ENCODE measurements at places on chromosomes 4 and X.
A peak's percentile ranks its signal among the peaks of the same experiment; 100 is the strongest.

GRCh38 chr4:86894455-86894854, 2.2 kb upstream of the C4orf36 start:
- H3K4me1 ChIP-seq = peaks cover 2% of the 10 kb centered on the region
- H3K27me3 ChIP-seq = no peaks in the 10 kb centered on the region
- no peak overlapping the region for H3K27ac ChIP-seq
- H3K36me3 ChIP-seq = no peaks in the 10 kb centered on the region

- no peak for DNase-seq
- H3K4me3 ChIP-seq = no peak overlapping the region
- H3K27ac ChIP-seq = no peak overlapping the region
- H3K4me1 ChIP-seq = no peaks in the 10 kb centered on the region
- no peaks in the 10 kb centered on the region for H3K27me3 ChIP-seq
- no peaks in the 10 kb centered on the region for H3K36me3 ChIP-seq
Observed at GRCh38 chr4:156173486-156173885, 219.8 kb upstream of the CTSO start.

DNA sequence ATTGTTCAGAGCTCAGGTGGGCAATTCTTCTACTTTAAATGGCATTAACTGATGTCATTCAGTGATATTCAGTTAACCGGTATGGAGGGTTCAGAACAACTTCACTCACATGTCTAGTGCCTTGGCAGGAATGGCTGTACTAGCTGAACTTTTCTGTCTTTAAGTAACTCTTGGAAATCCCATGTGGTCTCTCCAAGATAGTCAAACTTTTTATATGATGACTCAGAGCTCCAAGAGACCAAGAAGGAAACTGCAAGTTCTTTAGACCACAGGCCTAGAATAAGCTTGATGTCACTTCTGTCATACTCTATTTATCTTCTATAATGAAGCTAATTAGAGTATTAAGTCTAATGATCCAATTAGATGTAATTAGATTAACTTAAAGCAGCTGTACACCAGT, 24.9 kb downstream of the LHFPL1 start:
- H3K27ac ChIP-seq = no peak overlapping the region
- H3K4me3 ChIP-seq = no peak overlapping the region
- no peak for DNase-seq

DNA sequence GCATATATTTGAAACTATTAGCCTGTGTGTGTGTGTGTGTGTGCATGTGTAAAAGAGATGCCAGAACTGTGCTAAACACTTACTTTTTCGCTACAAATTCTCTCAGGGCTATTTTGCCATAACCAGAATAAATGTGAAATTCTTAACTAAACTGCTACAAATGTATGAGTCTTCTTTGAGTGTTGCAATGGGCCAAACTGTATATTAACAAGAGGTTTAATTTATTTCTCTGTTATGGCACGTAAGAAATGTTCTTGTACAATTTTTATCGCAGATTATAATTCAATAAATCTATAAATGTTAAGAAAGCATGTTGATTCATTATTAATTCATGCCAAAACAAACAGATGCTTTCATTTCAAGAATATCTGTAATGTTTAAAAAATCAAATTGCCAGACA, 454.5 kb upstream of the PCDH7 start:
- no peak for DNase-seq
- H3K36me3 ChIP-seq = no peaks in the 10 kb centered on the region
- no peaks in the 10 kb centered on the region for H3K4me1 ChIP-seq
- H3K27me3 ChIP-seq = no peaks in the 10 kb centered on the region

DNA sequence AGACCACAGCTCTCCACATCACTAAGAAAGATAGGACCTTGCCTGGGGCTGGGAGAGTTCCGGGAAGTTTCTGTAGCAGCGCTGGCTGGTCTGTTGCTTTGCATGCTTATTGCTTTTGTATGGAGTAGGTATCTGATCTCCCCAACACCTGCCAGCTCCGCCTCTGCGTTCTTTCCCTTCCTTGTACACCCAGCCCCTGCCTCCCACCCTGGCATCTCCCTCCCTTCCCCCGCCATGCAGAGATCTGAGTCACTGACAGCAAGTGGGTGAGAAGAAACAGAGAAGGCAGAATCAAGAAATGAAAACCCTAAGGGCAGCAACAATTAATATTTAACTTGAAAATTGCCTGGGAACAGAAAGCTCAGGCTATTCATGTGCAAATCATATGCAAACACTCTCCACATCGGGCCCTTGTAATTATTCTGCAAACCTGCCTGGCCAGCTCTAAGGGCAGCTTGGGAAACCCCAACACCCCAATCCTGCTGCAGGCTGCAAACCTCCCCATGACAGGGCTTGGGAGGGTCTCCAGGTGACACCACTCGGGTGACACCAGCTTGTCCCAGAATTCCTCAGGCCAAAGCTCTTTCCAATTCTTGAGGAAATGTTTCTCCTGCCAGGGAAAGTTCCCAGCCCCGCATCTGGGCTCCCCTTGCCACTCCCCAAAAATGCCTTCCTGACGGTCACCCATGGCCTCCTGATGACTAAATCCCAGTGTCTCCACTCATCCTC, 257.2 kb downstream of the FBXW7 start:
- H3K4me1 ChIP-seq = no peaks in the 10 kb centered on the region
- no peak for DNase-seq
- no peak overlapping the region for H3K4me3 ChIP-seq
- no peak overlapping the region for H3K27ac ChIP-seq
- no peaks in the 10 kb centered on the region for H3K36me3 ChIP-seq
- no peaks in the 10 kb centered on the region for H3K27me3 ChIP-seq

DNA sequence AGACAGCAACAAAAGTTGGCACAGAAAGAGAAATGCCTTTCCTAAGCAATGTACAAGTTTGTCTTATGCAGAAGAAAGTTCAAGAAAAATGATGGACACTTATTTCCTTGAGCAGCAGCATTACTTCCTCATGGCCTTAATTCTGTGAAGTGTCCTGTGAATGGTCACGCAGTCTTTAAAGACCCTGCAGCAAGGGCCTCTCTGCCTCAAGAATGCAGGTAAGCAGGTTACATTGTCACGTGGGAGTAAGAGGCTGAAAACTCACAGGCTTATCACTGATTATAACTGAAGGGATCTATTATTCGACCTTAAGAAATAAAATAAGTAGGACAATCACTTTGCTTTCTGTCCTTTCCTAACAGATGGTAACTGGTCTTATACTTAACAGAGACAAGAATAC, 109.1 kb downstream of the ATP8A1 start:
- no peak overlapping the region for H3K4me3 ChIP-seq
- H3K27me3 ChIP-seq = no peaks in the 10 kb centered on the region
- no peaks in the 10 kb centered on the region for H3K4me1 ChIP-seq
- DNase-seq = no peak
- H3K27ac ChIP-seq = no peak overlapping the region

DNA sequence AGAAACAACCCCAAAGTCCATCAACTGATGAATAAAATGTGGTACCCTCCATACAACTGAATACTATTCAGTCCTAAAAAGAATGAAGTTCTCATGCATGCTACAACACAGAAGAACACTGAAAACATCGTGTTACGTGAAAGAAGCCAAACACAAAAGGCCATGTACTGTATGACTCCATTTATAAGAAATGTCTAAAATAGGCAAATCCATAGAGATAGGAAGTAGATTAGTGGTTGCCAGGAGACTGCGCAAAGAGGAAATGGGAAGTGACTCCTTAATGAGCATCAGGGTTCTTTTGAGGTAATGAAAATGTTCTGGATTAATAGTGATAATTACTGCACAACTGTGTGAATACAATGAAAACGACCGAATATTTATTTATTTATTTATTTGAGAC, 23.4 kb downstream of the FBXW7 start:
- H3K4me1 ChIP-seq = no peaks in the 10 kb centered on the region
- DNase-seq = no peak
- no peaks in the 10 kb centered on the region for H3K36me3 ChIP-seq
- no peak overlapping the region for H3K4me3 ChIP-seq

GRCh38 chr4:171186700-171187099, 626.5 kb upstream of the GALNTL6 start:
- no peaks in the 10 kb centered on the region for H3K36me3 ChIP-seq
- no peaks in the 10 kb centered on the region for H3K27me3 ChIP-seq
- H3K4me3 ChIP-seq = no peak overlapping the region
- H3K4me1 ChIP-seq = no peaks in the 10 kb centered on the region
- no peak overlapping the region for H3K27ac ChIP-seq
- DNase-seq = no peak

DNA sequence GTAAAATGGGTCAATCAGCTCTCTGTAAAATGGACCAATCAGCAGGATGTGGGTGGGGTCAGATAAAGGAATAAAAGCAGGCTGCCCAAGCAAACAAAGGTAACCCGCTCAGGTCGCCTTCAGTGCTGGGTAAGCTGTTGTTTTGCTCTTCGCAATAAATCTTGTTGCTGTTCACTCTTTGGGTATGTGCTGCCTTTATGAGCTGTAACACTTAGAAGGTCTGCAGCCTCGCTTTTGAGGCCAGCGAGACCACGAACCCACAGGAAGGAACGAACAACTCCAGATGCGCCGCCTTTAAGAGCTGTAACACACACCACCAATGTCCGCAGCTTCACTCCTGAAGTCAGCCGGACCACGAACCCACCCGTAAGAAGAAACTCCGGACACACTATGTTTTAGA, 11.5 kb upstream of the CAMK2D start:
- no peaks in the 10 kb centered on the region for H3K36me3 ChIP-seq
- H3K4me1 ChIP-seq = no peaks in the 10 kb centered on the region
- H3K27me3 ChIP-seq = no peaks in the 10 kb centered on the region
- H3K27ac ChIP-seq = no peak overlapping the region
- no peak overlapping the region for H3K4me3 ChIP-seq
- no peak for DNase-seq

DNA sequence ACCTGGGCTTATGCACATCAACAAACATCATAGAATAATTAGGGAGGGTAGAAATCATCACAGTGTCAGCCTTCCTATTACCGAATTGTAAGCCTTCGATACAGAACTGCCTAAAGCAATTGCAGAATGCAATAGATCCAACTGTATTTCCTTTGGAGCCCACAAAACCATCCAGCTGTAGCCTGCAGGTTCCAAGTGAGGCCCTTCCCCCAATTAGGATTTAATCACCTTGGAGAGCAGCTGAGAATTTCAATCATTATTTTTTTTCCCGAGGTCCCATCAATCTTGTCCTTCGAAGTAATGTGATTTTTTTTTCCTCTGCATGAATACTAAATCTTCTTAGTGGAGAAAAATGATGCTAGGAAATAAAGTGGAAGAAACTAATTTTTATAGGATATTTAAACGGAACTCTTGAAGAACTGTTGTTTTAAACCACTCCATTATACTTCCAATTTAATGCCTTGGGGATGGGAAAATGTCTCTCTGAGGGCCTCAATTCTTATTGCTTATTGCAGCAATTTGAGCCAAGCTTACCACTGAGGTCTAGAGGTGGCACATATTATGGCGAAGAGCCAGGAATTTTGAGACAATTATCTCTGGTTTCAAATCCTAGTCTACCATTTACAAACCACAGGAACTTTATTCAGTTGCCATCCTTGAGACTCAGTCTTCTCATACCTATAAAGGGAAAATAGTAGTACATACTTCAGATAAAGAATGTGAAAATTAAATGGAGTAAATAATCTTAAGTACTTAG, 953.4 kb upstream of the IGFBP7 start:
- H3K27me3 ChIP-seq = no peaks in the 10 kb centered on the region
- no peak overlapping the region for H3K4me3 ChIP-seq
- no peak for DNase-seq

- peak overlapping the region; percentile 1 for H3K27ac ChIP-seq
- H3K4me1 ChIP-seq = peaks cover 14% of the 10 kb centered on the region
- H3K27me3 ChIP-seq = no peaks in the 10 kb centered on the region
- H3K36me3 ChIP-seq = no peaks in the 10 kb centered on the region
- H3K4me3 ChIP-seq = no peak overlapping the region
- no peak for DNase-seq
Observed at GRCh38 chr4:5036239-5036638, 15.0 kb upstream of the STK32B start.

- no peak for DNase-seq
- no peaks in the 10 kb centered on the region for H3K27me3 ChIP-seq
- no peak overlapping the region for H3K4me3 ChIP-seq
- no peak overlapping the region for H3K27ac ChIP-seq
- no peaks in the 10 kb centered on the region for H3K4me1 ChIP-seq
Observed at GRCh38 chrX:43188296-43188695, 410.3 kb upstream of the PPP1R2C start.

GRCh38 chrX:137684591-137684990, 118.7 kb downstream of the ZIC3 start:
- no peak overlapping the region for H3K27ac ChIP-seq
- no peaks in the 10 kb centered on the region for H3K36me3 ChIP-seq
- DNase-seq = no peak
- H3K4me3 ChIP-seq = no peak overlapping the region

GRCh38 chr4:166628454-166628853, 605.8 kb downstream of the SPOCK3 start:
- no peak overlapping the region for H3K4me3 ChIP-seq
- DNase-seq = no peak
- H3K36me3 ChIP-seq = no peaks in the 10 kb centered on the region
- H3K27ac ChIP-seq = no peak overlapping the region
- H3K4me1 ChIP-seq = no peaks in the 10 kb centered on the region
- H3K27me3 ChIP-seq = no peaks in the 10 kb centered on the region

DNA sequence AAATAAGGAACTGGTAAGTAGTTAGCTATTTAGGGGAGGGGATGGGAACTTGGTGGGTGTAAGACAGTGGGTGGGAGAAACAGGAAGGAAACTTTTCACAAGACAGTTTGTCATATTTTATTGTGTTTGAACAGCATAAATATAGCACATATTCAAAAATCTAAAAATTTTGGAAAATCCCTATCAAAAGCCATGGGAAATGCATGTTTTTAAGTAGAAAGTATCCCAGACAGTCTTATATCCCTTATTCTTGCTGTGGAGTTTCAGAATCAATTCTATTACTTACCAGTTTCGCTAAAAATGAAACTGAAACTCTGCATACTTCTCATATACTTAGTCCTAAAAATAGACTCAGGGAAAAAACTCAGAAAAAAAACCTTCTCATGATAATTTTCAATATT, 22.3 kb upstream of the RASGEF1B start:
- H3K4me1 ChIP-seq = no peaks in the 10 kb centered on the region
- H3K27me3 ChIP-seq = no peaks in the 10 kb centered on the region
- DNase-seq = no peak
- H3K36me3 ChIP-seq = no peaks in the 10 kb centered on the region
- no peak overlapping the region for H3K27ac ChIP-seq

DNA sequence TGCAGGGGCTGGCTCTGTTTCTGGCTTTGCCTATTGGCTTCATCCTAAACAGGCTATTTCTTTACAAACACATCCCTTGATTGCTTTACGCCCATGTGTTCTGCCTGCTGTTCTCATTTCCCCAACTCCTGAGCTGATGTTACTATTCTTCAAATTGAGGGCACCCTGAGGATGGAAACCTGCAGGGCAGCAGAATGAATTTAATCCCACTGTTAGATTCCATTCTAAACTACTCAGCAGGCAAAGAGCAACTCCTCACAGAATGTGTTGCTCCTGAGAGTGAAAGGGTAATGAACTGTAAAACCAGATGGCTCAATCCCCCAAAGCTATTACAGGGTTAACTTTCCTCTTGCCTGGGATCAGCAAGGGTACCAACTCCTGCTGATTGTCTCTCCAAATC, 75.7 kb downstream of the ANKRD50 start:
- H3K27ac ChIP-seq = no peak overlapping the region
- no peak for DNase-seq
- no peaks in the 10 kb centered on the region for H3K36me3 ChIP-seq
- no peaks in the 10 kb centered on the region for H3K4me1 ChIP-seq
- no peaks in the 10 kb centered on the region for H3K27me3 ChIP-seq

- no peak overlapping the region for H3K27ac ChIP-seq
- no peaks in the 10 kb centered on the region for H3K27me3 ChIP-seq
- no peak overlapping the region for H3K4me3 ChIP-seq
- no peaks in the 10 kb centered on the region for H3K4me1 ChIP-seq
- DNase-seq = no peak
Observed at GRCh38 chrX:77087529-77088169, 359.5 kb upstream of the FGF16 start.

Data from Panc1 (cell line).